ENCODE measurements at places on chromosomes 2 and 18.

DNA sequence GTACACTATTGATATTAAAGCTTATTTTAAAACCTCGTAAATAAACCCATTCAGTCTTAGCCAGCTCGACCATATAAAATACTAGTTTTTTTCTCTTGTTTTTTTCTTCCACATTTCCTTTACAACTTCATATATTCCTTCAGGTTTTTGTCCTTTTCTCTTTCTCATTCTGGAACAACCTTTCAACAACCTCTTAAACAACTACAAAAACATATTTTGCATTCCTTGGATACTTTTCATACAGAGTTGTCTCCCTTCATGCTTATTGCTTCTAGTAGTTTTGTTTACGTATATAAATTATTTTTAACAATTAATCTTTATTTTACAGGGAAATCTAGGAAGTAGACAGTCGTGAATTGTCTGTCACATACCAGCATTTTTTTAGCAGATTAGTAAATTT lies 41.2 kb downstream of the COMMD1 start:
- DNase-seq, result no peak

- no peak for DNase-seq
Observed at GRCh38 chr2:54560146-54560881, 104.2 kb downstream of the SPTBN1 start.

- no peak for DNase-seq
Observed at GRCh38 chr18:63831080-63831788, 56.0 kb downstream of the SERPINB7 start.

DNA sequence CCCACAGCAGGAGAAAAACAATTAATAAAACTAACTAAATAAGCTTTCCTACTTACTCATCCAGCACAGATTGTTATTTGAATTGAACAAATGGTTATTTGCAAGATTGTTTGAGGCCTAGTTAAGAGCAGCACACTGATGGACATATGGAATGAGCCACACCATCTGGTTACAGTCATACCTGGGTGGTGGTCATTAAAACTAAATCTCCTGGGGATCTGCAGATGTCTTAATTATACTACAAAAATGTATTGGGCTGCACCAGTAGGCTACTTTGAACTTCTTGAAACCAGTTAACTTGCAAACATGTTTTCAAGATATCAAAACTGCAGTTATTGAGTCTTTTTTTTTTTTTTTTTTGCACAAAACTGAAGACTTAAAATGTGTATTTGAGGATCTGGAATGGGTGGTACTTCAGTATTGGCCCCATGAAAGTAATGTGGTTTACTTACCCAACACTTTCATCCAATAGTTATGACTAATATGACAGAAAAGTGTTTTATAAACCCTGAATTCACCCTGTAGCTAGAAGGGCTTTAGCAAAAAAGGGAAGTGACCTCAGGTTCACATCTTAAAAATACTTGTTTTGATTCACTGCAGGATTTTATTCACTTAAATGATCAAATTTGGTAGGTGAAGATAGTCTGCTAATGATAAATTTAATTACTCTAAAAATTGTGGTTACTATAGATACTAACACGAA lies 10.8 kb downstream of the AGFG1 start:
- no peak for DNase-seq

DNA sequence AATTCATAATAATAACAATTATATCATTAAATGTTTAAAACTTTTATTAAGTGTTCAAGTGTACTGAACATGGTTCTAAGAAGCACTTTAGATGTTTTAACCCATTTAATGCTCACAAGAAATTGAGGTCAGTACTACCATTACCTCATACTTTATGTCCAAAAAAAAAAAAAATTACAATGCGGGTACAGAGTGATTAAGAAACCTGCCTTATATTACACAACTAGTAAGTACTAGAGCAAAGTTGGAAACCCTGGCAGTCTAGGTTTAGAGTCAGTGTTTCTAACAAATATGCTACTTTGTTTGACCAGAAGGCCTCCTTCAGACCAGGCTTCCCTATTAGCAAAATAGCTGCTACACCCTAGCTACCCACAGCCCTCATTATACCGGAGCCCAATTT lies 28.5 kb downstream of the PLEKHM3 start:
- DNase-seq, result no peak
